ENCODE measurements at places on chromosomes 3 and 15.

- DNase-seq: no peak
Measured at GRCh38 chr15:85672332-85673084, 122.2 kb downstream of the KLHL25 start.

DNA sequence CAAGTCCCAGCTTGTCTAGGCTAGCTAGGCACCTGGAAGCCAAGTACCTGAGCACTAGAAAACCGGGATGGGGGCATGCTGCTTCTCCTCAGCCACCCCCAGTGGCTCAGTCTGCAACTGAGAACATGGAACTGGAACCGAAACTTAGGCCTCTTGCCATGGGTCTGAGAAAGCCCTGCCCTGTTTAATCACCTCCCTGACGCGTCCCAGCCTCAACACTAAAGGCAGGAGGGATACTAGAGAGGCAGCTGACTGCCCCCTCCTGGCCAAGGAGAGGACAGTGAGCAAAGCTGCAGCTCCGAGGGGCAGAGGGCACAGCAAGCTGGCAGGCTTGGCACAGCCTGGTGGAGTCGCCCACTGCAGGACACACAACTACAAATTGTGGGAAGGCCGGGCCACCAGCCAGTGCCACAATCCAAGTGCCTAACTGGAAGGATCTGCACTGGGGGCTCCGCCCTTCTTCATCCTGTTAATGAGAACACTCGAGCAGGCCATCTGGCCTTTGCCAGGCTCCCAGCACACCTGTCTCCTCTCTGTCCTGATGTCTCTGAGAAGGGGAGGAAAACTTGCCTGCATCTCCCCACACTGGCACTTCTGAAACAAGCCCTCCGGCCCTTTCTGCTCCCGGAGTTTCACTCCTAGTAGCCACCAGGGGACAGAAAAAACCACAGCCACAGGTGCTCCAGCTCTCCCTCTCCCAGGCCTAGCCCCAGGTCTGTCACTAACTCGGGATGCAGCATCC, 53.7 kb downstream of the BDH1 start:
- DNase-seq: no peak

DNA sequence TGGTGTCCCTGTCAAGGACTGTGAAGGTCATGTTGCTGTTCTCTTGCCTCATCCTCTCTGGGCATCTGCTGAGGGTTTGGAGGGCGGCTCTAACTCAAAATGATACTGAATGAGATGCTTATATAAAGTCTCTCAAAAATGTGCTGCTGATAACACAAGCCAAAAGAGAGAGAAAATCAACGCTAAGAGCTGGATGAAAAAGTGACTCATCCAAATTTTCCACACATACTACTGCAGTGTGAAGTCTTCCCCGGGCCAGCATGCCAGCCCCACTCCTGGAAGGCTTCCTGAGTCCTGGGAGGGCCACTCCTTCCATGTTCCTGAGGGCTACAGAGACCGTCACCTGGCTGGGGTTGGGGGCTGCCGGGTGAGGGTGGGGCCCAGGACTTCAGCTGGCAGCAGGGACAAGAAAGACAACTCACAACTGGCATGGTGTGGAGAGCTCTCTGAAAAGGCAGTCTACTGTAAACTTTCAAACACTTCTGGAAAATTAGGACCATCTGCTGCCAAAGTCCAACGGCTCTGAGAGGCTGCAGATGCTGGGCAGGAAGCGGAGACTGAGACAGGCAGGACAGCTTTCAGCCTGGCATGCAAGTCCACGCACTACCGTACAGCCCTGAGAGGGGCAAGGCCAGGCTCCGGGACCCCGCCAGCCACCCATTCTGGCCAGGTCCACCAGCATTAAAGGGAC, 200.3 kb downstream of the ADAMTS17 start:
- DNase-seq: no peak

DNA sequence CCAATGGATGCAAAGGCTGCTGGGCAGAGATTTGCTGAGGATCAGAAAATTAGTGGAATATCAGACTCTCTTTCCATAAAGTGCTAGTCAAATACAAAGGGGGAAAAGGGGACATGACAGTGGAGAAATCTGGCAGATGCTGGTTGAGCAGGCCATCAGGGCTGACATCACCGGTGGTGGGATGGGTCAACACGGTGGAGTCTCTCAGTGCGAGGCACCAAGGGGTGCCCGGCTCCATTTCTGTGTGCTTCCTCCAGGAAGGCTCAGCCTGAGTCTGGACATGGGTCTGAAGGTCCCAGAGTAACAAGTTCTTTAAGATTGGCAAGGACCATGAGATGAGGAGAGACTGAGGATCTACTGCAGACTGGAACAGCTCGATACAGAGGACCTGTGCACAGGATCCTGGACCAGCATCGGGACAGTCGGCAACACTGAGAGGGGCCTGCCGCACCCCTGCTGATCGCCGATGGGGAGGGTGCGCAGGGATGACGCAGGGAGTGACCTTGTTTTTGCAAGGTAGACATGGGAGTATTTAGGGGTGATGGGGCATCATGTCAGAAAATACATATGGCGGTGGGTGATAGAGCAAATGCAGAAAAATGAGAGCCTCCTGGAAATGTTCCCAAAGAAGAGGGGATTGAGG, 92.7 kb downstream of the SEC22A start:
- no peak for DNase-seq

GRCh38 chr3:161423911-161424522, 52.7 kb upstream of the SPTSSB start:
- DNase-seq: peak; percentile 41

DNA sequence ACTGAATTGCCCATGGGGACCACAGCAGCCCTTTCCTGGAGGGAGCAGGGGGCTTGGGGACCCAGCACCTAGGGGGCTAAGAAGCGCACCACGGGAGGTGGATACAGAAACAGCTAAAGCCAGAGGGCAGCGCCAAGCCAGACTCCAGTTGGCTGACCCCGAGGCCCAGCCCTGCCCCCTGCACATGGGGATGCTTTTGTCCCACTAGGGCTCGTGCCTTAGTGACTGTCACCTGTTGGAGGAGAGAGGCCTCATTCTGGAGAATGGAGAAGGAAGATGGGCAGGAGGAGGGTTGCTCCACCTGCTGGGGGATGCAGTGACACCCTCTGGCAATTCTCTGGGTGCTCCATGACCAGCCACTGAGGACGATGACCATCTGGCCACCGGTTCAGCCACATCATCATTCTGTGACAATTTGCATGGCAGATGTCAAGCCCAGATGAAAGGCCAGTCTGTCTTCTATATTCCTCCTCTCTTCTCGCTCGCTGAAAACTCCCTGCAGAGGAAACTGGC, 167.8 kb upstream of the TLE3 start:
- DNase-seq: no peak

DNA sequence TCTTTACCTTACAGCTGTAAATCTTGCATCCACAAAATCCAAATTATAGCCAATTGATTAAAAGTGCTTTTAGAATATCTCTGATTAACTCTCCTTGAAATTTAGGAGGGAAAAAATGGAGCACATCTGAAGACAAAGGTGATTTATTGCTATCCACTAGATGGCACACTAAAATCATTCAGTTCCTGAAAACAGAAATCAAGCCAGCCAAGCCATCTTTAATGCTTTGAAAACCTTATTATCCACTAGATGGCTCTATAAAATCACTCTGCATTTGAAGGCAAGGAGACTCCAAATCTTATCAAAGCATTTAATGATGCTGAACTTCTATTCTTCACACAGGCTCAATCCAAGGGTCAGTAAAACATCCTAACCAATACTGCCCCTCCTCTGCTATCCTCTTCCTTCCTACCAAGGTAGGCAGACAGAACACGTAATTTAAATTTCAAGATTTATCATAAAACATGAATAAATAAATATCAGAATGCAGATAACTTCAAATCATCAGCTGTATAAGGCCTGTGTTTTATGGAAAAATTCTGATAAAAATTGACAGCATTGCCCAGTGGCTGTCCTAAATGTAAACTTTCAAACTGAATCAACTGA, 48.4 kb downstream of the GOLIM4 start:
- peak; percentile 33 for DNase-seq

DNA sequence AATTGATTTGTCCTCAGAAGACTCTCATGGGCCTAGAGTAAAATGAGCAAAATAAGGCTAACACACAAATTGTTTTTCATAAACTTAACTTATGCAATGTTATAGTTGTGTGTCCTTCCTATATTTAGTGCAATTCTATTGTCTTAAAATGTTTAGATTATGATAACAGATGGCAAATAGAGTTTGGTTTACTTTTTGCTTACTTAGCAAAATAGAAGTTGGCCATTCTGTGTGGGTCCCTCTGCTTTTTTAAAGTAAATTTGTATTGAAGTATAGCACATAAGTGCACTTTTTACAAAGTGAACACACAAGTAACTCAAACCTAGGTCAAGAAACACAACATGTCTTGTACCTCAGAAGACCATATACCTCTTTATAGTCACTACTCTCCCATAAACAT, 150.6 kb upstream of the RARB start:
- no peak for DNase-seq

DNA sequence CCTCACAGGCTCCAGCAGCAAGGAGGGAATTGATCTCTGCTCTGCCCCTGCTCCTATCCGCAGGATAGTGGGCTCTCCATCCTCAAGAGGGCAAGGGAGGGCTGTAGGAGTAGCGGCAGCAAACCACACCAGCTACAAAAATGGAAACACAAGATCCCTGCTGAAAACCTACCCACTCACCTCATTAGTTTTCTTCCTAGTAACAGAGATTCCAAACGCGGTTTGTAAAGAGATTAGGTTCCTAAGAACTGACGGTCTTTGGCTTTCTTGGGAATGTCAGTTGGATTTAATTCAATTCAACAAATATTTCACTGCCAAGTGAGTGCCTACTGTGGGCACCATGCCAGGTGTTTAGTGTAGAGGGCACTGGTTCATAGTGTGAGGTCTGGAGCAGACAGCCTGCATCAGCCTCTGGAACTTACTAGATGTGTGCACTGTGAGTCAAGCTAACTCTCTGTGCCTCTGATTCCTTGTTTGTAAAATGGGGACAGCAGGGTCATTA, 84.7 kb downstream of the MRPL46 start:
- DNase-seq: no peak

- DNase-seq: no peak
Measured at GRCh38 chr3:133655731-133656515, 5.8 kb downstream of the TOPBP1 start.

DNA sequence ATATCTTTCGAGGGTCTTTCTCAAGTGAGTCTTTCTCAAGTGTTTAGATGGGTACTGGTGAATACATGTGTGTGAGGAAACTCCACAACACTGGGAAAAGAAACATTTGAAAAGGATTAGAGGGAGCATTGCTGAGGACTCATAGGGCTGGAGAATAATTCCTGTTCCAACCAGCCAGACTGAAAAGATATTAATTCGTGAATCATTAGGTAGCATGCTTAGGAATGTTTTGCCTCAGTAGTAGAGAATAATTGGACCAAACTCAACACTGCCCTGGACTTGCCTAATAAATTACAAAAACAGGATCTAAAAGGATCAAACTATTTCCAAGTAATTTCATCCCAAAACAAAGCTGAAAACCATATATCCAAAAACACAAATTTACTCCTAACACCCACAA, 17.3 kb downstream of the PP2D1 start:
- no peak for DNase-seq

DNA sequence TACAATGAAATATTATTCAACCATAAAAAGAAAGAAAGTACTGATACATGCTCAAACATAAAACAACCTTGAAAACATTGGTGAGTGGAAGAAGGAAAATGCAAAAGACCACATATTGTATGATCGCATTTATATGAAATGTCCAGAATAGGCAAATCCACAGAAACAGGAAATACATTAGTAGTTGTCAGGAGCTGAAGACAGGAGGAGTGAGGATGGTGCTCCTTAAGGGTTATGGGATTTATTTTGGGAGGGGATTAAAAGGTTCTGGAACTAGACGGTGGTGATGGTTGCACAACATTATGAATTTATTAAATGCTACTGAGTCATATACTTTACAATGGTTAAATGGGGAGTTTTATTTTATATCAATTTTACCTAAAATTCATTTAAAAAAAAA, 12.1 kb upstream of the MAGI1 start:
- no peak for DNase-seq

GRCh38 chr15:79373113-79373512, 59.0 kb upstream of the MINAR1 start:
- DNase-seq: no peak

GRCh38 chr15:77852241-77853007, 219.7 kb upstream of the LINGO1 start:
- DNase-seq: no peak

GRCh38 chr15:83695246-83695645, 41.3 kb downstream of the ADAMTSL3 start:
- DNase-seq: no peak

- no peak for DNase-seq
Measured at GRCh38 chr3:128383316-128384235, 83.1 kb downstream of the DNAJB8 start.

DNA sequence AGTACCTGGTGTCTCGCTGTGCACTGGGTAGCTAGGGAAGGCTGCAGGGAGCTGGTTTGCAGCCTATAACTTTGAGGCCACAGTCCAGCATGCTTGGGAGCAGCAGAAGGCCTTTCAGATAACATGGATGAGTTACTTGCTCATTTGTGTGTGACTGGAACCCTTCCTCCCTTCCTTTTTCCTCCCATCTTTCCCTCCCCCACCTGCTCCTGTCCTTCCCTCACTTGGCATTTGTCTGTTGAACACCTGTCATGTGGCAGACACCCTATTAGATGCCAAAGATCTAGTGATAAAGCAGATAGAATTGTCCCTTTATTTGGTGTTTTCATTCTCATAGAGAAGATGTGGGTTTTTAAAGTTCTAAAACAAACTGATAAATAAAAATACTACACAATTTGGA, 71.6 kb downstream of the LRTM1 start:
- DNase-seq: no peak

- no peak for DNase-seq
Measured at GRCh38 chr3:12107071-12107713, 51.5 kb downstream of the TIMP4 start.

- DNase-seq: no peak
Measured at GRCh38 chr3:112119962-112120836, 12.8 kb downstream of the GCSAM start.

DNA sequence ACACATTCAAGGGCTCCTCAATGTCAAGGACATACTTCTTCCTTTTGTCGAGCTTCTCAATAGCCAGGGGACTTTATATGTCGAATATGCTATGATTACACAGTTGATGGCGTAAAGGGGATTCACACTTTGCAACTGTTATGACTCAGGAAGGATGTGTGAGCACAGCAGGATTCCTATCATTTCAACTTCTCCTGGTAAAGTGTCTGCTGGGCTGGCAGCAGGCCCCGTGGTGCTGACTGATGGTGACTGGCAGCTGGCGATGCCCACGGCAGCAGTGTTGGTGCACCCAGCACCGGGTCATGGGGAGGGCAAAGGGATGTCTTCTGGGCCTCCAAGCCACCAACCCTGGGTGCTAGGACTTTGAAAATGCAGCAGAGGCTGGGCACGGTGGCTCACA, 44.8 kb upstream of the GNB5 start:
- DNase-seq: no peak

DNA sequence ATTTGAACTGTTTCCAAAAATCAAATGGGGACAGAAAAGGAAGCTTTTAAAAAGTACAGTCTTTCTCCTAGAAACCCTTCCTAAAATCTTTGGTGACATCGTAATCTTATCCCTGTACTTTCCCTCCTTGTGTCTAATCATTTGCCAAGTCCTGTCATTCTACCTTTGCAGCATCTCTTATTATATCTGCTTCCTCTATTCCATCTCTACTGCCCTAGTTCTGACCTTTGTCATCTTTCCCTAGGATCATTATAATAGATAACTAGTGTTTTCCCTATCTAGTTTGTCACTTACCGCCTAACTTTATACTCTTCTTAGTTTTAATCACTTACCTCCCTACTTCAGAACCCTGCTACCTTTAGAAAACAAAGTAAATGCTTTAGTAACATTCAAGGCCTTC, 11.6 kb downstream of the USP8 start:
- DNase-seq: no peak

- peak; percentile 51 for DNase-seq
Measured at GRCh38 chr3:181726351-181727330, 14.9 kb downstream of the SOX2 start.
